Spinal cord (tissue), 10 donors: ENCODE measurements at places on chromosomes 5 and 9. TPM values are rescaled to one million over a fixed set of nuclear protein-coding genes. Genes with fewer than 3 reads are reported as not detected.

The DOK3 gene
- total RNA-seq, result 3.4 TPM

The CMYA5 gene
- 4.9 TPM for total RNA-seq

The TAF1L gene
- 0.06 TPM for total RNA-seq

The BTNL9 gene
- total RNA-seq, result 3.6 TPM

The PCDHB10 gene
- 5.9 TPM for total RNA-seq

The EIF4E1B gene
- 1.2 TPM for total RNA-seq

The CNTLN gene
- 19.6 TPM for total RNA-seq

The C1QTNF2 gene
- total RNA-seq, result 6.2 TPM

The GABRA6 gene
- total RNA-seq, result not detected

The FAM151B gene
- total RNA-seq, result 15.5 TPM

DNA sequence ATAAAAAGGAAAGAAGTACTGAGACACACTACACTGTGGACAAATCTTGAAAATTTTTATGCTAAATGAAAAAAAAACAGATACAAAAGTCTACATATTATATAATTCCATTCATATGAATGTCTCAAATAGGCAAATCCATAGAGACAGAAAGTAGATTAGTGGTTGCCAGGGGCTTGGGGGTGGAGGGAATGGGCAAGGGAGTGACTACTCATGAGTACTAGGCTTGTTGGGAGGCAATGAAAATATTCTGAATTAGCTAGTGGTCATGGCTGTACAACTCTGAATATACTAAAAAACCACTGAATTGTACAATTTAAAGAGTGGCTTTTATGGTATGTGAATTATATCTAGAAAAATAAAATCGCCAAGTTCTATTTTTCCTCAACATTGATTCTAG, 154.9 kb downstream of the AUH start:
- no peaks in the 10 kb centered on the region for H3K27me3 ChIP-seq
- DNase-seq, result no peak
- no peaks in the 10 kb centered on the region for H3K36me3 ChIP-seq
- no peak overlapping the region for H3K4me3 ChIP-seq
- H3K4me1 ChIP-seq, result peaks cover 8% of the 10 kb centered on the region

DNA sequence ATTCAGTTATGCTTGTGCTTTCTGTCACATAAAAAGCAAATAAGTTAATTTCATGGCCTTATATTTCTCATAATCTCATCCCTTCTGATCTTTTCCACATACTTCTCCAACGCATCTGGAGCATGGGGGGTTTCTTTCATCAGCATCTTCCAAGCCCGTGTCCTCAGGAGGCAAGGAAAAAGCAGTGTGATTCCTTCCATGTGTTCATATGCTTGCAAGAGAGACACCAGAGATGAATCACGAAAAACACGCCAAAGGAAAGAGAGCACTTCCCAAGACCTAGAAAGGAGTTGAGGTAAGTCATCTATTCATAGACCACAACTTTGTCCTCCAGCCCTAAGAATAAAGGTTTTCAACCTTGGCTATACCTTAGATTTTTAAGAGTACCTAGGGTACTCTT, 26.0 kb upstream of the SVEP1 start:
- no peaks in the 10 kb centered on the region for H3K4me1 ChIP-seq
- H3K4me3 ChIP-seq, result no peak overlapping the region
- H3K36me3 ChIP-seq, result no peaks in the 10 kb centered on the region
- H3K27ac ChIP-seq, result no peak overlapping the region
- H3K27me3 ChIP-seq, result no peaks in the 10 kb centered on the region

GRCh38 chr5:132370181-132370970, 866 bp downstream of the SLC22A5 start:
- H3K27me3 ChIP-seq, result no peaks in the 10 kb centered on the region
- no peak for DNase-seq
- H3K36me3 ChIP-seq, result peaks cover 9% of the 10 kb centered on the region
- H3K27ac ChIP-seq, result no peak overlapping the region

GRCh38 chr9:131394464-131395156, 724 bp downstream of the PRRC2B start:
- peaks cover 35% of the 10 kb centered on the region for H3K4me1 ChIP-seq
- peak overlapping the region; percentile 85 for H3K27ac ChIP-seq

DNA sequence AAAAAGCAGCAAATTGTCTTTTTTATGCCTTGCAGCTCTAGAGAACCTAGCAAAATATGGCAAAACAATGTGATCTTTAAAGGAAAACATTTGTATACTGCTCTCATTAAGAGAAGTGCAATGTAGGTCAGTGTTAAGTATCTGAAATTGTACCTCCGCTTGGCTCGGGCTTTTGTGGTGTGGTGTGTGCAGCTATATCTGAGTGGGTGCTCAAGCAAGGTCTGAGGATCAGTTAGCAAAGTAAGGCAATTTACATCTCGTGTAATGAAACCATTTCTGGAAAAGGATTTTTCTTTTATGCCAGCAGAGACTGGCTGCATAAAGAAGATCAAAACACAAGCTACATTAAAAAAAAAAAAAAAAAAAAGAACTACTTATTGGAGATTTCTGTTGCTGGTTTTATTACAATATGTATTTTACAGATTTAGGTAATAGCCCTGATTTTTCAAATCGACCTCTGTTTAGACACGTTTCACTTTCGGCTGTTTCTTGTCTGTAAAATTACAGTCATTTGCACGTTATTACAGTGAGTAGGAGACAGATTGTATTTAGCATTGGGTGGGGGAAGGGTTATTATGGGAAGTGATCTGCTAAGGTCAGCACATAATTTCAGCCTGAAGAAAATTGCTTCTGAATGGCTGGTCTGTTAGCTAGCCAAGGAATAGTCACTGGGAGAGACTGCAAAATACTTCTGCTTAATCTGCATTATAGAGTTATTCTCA, 7.9 kb upstream of the ZNF608 start:
- H3K4me1 ChIP-seq, result peaks cover 2% of the 10 kb centered on the region
- H3K27me3 ChIP-seq, result no peaks in the 10 kb centered on the region
- H3K36me3 ChIP-seq, result no peaks in the 10 kb centered on the region
- no peak overlapping the region for H3K4me3 ChIP-seq
- peak; percentile 71 for DNase-seq

- H3K4me3 ChIP-seq, result no peak overlapping the region
- no peaks in the 10 kb centered on the region for H3K36me3 ChIP-seq
- H3K27me3 ChIP-seq, result no peaks in the 10 kb centered on the region
- no peak overlapping the region for H3K27ac ChIP-seq
- no peaks in the 10 kb centered on the region for H3K4me1 ChIP-seq
Measured at GRCh38 chr5:179994583-179995323, 76.8 kb downstream of the RNF130 start.

DNA sequence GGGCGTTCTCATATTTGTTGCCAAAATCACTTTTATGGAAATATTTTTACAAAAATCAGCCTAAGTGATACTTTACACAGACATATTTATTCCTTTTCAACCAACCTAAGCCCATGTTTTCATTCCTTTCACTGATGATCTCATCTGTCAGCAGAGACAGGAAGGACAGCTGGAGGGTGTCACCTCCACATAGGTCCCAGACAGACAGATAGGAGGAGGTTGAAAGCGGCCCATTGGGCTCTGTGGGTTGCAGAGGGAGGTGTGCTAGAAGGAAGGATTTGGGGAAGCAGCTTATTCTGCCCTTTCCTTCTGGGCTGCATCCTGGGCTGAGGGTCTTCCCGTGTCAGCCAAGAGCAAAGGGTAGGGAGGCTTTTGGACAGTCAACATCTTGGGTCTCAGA, 26.0 kb upstream of the SEMA4D start:
- no peaks in the 10 kb centered on the region for H3K27me3 ChIP-seq
- H3K27ac ChIP-seq, result no peak overlapping the region
- H3K36me3 ChIP-seq, result no peaks in the 10 kb centered on the region
- DNase-seq, result no peak
- H3K4me1 ChIP-seq, result peaks cover 12% of the 10 kb centered on the region

GRCh38 chr9:114806526-114806900, 674 bp upstream of the TNFSF15 start:
- no peak for DNase-seq
- no peak overlapping the region for H3K27ac ChIP-seq
- peaks cover 5% of the 10 kb centered on the region for H3K4me1 ChIP-seq
- no peak overlapping the region for H3K4me3 ChIP-seq
- no peaks in the 10 kb centered on the region for H3K27me3 ChIP-seq

DNA sequence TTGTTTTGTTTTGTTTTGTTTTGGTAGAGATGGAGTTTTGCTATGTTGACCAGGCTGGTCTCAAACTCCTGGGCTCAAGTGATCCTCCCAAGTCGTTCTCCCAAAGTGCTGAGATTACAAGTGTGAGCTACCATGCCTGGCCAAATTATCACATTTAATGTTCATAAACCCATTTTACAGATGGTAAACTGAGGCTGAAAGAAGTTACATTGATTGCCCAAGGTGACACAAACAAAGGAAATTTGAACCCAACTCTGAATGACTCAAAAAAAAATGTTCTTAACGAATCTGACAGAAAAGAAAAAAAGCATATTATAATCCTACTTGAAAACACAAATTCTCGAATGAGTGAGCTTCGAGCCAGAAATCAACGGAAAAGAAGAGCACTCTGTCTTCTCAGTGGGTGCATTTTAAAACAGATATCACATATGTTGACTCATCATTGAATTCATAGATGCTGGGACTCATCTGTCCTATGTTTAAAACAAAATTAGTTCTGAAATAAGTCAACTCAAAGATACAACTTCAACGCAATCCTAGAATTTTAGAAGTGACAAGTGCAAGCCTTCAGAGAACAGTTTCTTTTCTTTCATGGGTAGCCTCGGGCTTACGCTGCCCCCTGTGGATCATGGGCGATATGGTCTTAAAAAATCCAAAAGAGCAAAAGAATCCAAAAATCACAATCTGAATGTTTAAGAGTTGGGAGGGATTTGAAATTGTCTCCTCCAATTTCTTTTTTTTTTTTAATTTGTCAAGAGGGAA, 28.4 kb downstream of the TIMD4 start:
- no peaks in the 10 kb centered on the region for H3K4me1 ChIP-seq
- no peak overlapping the region for H3K27ac ChIP-seq
- peak; percentile 79 for DNase-seq
- no peak overlapping the region for H3K4me3 ChIP-seq
- H3K36me3 ChIP-seq, result no peaks in the 10 kb centered on the region
- H3K27me3 ChIP-seq, result no peaks in the 10 kb centered on the region

DNA sequence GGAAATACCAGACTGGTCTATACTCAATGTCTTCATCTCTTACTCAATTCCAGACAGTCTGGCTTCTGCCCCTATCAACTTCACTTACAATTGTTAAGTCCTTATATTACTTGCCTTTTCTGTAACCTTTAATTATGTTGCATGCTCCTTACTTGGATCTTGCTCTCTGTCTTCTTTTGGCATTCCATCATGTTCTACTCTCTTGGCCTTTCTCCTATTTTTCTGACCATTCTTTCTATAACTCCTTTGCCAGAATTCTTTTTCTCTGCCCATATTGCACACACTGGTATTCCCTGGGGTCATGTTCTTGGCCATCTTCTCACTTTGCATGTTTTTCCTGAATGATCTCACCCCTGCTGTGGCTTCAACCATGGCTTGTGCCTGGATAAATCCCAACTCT, 209.8 kb upstream of the ZNF462 start:
- H3K27me3 ChIP-seq, result no peaks in the 10 kb centered on the region
- H3K27ac ChIP-seq, result no peak overlapping the region
- H3K4me1 ChIP-seq, result no peaks in the 10 kb centered on the region
- H3K36me3 ChIP-seq, result no peaks in the 10 kb centered on the region

- peak; percentile 26 for DNase-seq
- H3K4me3 ChIP-seq, result peak overlapping the region; percentile 76
- peaks cover 5% of the 10 kb centered on the region for H3K36me3 ChIP-seq
- H3K27me3 ChIP-seq, result no peaks in the 10 kb centered on the region
- peak overlapping the region; percentile 77 for H3K27ac ChIP-seq
- peaks cover 17% of the 10 kb centered on the region for H3K4me1 ChIP-seq
Measured at GRCh38 chr9:36485647-36486328, 85.7 kb upstream of the RNF38 start.
